Panc1 (cell line): ENCODE measurements at places on chromosomes 3 and 15.

DNA sequence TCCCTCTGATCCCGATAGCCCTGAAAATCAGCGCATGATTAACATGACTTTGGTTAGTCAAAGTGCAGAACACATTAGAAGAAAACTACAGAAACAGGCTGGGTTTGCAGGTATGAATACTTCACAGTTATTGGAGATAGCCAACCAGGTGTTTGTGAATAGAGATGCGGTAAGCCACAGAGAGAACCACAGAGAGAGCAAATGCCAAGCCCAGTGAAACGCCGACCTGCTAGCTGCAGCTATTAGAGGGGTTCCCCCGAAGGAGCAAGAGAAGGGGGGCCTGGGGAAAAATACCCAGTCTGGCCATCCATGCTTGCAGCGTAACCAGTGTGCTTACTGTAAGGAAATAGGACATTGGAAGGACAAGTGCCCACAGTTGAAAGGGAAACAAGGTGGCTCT lies 523.9 kb upstream of the CNTN3 start:
- no peak for DNase-seq

- no peak for DNase-seq
Measured at GRCh38 chr3:176147251-176147650, 1050.0 kb downstream of the TBL1XR1 start.

DNA sequence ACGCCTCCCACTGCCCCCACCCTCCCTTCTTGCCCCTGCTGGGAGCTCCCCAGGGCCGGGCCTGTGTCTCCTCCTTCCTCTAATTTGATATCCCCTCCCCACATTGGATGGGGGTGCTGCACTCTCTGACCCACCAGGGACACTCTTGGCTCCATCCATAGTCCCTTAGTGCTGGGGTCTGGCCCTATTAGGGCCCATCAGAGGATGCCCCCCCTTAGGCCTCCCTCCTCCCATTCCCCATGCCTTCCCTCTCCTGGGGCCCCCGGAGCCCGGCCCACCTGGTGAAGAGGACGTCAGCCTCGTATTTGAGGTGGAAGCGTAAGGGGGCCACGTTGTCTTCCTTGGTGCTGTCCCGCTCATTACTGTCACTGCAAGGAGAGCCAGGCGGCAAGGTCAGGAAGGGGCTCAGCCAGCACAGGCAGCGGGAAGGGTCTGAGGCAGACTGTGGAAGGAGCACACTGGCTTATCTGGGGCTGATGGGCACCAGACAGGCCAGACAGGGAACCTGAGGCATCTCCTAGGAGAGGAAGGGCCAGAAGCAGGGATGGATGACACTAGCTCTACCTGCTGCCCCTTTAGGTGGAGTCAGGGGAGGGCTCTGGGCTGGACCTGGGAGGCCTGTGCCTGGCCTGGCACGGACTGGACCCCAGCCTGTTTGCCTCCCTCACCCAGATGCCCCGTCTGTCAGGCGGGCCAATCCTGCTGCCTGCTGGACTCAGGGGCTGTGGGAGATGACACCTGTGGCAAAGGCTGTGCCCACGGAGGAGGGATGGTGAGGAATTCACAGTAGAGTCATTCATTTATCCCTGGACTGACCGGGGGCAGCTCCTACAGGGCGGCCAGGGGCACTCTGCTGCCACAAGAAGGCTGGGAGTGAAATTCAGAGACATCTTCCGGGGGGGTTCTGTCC lies 36.2 kb downstream of the FEM1B start:
- no peak for DNase-seq

GRCh38 chr15:65766422-65767263 lies 25.4 kb downstream of the DENND4A start:
- DNase-seq: no peak

GRCh38 chr15:55789066-55789660 lies 46.2 kb upstream of the PRTG start:
- DNase-seq: no peak

DNA sequence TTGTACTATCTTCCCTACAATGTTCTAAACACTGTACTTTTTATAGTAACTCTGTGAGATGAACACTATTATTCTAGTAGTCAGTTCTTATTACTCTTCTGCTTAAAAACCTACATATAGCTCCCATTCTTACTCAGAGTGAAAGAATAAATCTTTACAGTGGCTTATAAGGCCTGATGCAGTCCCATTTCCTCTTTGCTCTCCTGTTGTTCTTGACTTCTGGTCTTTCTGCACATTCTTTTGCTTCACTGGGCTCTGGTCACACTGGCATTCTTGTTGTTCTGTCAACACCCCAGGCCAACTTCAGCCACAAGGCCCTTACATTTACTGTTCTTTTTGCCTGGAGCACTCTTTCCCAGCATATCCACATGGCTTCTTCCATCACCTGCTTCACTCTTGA lies 58.2 kb upstream of the TP63 start:
- no peak for DNase-seq

GRCh38 chr15:40095371-40096093 lies 13.1 kb downstream of the BMF start:
- DNase-seq: no peak

- DNase-seq: no peak
Measured at GRCh38 chr15:63194880-63195568, 5.6 kb downstream of the RAB8B start.

GRCh38 chr3:194758716-194759115 lies 73.0 kb downstream of the FAM43A start:
- no peak for DNase-seq

- no peak for DNase-seq
Measured at GRCh38 chr3:126050050-126050392, 33.9 kb downstream of the SLC41A3 start.

DNA sequence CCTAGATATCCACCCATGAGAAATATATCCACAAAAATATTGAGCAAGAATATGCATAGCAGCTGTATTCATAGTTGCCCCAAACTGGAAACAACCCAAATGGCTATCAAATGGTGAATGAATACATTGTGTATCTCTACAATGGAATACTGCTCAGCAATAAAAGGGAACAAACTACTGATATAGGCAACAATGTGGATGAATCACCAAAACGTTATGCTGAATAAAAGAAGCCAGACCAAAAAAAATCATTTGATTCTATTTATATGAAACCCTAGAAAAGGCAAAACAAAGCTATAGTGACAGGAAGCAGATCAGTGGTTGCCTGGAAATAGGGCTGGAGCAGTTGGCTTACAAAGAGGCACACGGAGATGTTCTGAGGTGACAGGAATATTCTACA lies 15.5 kb upstream of the CMTM7 start:
- DNase-seq: no peak

GRCh38 chr3:72756900-72757299 lies 91.3 kb downstream of the SHQ1 start:
- no peak for DNase-seq

DNA sequence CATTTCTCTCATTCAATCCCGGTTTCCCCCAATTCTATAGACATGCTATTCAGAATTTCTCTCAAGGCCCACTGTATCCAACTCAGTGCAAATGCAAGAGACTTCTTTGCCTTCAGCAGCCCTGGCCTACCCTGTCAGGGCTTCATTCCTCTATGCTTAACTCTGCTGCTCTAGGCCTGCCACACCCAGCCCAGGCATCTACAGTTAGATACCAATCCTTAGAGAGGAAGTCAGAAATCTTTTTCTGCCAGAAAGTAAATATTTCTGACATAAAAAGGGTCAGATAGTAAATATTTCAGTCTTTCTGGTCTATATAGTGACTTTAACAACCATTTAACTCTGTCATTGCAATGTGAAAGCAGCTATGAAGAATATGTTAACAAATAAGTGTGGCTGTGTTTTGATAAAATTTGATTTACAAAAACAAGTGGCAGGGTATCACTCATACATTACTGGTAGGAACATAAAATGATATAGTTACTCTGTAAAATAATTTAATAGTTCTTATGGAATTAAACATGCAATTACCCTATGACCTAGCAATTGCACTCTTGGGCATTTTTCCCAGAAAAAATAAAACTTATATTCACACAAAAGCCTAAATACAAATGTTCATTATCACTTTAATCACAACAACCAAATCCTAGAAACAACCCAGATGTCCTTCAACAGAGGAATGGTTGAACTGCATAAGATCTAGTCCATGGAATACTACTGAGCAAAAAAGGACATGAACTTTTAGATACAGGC lies 942.0 kb downstream of the SQOR start:
- no peak for DNase-seq

DNA sequence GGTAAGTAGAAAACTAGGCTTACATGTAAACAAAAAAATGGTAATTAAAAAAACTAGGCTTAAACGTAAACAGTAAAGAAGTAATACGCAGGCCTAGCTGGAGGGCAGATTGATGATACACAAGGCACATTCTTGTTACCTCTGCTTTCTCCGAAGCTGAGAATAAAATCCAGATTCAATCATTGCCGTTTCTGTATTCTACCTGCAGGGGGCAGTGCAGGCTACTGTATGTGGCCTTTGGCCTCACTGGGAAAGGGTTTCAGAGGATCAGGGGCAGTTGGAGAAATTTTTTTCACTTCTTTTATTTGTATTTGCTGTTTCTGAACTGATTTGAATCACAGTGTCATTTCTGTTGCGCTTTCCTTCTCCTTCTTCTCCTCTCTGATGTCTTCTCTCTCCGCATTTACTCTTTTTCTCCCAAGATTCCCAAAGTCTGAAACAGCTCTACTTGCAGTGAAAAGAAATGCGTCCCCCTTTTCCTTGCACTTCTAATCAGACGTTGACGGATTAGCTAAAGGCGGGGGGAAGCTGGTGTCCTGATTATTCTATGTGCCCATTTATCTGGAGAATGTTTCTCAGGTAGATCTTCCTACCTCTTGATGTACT lies 67.1 kb upstream of the MCTP2 start:
- DNase-seq: no peak

DNA sequence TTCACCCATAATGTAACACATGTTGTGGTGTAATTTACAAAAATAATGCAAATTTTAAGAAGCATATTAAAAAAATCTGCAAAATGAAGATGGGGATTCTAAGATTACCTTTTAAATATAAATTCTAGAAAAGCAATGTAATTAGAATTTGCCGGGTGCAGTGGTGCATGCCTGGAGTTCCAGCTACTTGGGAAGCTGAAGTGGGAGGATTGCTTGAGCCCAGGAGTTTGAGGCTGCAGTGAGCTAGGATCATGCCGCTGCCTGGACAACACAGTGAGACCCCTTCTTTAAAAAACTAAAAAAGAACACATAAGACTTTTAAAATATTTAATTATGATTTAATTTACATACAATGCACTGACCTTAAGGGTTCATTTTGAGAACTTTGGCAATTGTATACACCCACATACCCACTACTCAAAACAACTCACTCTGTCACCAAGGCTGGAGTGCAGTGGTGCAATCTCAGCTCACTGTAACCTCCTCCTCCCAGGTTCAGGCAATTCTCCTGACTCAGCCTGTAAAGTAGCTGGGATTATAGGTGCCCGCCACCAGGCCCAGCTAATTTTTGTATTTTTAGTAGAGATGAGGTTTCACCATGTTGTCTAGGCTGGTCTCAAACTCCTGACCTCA lies 134.0 kb upstream of the TBL1XR1 start:
- no peak for DNase-seq

DNA sequence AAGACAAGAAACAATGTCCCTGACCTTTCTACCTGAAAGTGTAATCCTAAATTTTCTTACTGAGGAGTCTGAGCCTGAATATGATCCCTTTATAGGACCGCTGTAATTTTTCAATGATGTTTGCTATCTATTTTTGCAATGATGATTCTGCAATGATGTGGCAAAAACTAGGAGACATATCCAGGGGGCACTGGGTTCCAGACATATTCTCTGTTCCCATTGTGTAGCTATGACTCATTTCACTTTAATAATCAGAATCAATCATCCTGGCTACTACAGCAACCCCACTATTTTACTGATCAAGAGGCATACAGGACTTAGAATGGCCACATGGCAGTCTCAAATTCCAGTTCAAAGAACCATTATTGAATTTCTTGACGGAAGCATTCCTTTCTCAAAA lies 85.9 kb downstream of the AQR start:
- DNase-seq: no peak

DNA sequence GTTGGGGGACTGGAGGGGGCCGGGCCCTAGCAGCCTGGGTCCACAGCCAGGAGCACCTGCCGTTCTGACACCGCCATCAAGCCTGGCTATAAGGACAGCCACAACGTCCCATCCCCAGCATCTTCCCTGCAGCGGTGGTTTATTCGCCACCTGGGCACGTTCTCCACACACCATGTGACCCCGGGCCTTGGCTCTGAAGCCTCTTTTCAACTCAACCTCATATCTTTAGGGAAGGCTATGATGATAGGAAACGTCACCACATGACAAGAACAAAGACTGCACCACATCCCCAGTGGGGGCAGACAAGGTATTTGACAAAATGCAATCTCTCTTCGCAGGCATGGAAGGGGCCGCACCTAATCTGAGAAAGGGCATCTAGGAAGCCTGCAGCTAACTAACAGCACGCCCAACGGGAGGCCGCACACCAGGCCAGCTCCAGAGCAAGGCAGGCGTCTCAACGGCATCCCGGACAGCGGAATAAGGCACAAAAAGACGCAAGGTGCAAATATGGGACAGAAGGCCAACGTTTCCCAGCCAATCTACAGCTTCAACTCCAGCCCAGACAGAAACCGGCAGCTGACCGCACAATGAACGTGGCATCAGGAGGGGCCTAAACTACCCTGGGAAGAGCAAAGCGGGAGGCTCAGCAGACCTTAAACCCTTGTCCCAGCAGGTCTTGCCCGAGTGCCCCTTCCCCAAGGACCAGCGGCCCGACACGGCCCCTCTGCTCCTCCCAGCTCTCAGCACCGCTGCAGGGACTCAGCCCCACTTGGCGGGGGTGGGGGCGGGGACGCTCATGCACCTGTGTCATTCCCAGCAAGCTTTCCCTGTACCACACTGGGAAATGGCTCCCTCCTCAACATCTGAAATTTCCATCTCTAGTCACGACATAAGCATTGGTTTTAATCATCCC lies 41.9 kb downstream of the NIPA2 start:
- no peak for DNase-seq

GRCh38 chr15:68565234-68565633 lies 13.6 kb upstream of the CORO2B start:
- no peak for DNase-seq

DNA sequence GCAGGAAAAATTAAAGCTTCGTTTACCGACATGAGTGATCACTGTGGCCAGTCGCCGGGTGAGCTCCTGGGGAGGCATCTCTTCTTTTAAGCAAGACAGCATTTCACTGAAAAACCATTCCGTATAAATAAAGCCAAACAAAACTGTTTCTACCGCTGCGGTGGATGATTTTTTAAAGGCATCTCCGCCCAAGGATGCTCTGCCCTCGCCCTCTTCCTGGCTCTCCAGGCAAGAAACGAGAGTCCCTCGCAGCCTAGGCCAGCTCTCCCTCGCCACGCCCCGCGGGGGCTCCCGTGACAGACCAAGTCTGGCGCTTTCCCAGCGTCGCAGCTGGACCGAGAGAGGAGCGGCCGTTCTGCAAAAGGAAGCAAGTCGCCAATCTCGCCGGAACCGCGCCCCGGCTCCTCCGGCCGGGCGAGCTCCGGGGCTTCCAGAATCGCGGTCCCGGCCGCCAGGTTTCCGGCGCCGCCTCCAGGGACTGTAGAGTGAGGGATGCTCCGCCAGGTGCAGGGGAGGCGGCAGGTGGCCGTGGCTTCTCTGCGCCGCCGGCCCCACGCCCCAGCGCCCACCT lies 458 bp downstream of the MCF2L2 start:
- DNase-seq: no peak
